ENCODE measurements at places on chromosomes 12 and 14.

DNA sequence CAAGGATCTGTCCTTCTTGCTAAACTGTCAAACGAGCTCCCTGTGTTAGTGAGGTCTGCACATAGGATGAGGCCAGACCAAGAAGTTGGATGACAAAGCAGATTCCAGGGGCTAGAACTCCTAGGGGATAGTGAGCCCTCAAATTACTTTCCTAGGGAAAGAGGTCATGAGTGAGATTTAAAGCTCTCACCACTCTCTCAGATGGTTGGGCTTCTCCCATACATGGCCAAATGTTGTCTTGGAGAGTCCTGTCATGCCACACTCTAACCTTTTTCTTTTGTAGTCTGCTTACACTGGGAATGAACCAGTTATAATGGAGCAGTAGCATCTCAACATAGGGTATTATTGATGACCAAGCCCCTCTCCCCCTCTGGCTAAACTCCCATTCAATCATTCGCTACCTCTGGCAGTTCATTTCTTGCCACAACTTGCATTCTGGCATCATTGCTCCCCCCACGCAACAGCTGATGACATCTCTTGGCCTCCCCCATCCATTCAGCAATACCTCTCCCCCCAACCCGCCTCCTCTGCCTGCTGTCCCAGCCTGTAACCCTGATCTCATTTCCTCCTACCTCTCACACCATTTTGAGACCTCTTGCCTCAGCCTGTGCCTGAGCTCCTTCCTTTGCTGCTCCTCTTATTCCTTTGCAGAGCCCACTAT is 64.7 kb upstream of the CISTR start:
- DNase-seq, result no peak

DNA sequence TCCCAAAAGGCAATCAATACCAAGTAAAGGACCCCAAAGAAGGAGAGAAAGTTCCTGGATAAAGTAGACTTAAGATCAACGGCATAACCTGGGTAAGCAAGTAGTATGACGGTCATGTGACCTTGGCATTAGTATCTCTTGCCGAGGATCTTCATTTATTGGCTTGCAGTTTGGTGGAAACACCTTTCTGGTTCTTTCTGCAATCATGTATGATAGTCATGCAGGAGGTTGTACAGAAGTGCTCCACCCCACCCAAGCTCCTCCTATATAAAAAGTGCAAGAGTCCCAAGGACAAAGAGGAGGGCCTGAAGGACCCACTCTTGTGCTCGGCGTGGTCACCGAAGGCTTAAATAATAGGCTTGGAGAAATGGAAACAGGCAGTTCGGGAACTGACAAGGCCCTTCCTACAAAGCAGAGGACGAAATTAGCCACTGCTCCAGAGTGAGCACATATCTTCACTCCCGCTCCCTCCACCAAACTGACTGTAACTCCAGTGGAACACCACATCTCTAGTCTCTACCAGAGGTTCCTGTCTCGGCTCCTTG is 750 bp downstream of the CS start:
- no peak for DNase-seq

DNA sequence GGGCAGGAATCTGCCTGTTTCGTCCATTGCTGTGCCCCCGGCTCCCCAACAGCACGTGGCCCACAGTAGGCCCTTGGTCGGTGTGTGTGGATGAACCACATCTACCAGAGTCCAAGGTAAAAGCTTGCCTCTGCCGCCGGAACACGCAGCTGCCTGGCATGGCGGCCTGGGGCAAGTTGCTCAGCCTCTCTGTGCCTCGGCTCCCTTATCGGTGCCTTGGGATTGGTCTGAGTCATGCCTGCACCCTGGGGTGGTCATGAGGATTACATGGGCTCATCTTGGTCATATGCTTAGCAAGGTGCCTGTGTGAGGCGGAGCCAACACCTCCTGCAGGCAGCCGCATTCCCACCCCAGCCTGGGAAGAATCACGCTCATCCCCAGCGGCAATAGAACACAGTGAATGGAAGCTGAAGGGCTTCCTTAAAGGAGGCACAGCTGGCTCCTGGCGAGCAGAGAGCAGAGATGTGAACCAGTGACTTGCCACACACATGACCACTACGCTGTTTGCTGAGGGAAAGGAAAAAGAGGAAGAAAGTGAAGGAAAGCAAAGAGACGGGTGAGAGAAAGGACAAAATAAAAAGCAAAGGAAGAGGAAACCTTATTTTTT is 5.5 kb upstream of the SCARB1 start:
- DNase-seq, result no peak

DNA sequence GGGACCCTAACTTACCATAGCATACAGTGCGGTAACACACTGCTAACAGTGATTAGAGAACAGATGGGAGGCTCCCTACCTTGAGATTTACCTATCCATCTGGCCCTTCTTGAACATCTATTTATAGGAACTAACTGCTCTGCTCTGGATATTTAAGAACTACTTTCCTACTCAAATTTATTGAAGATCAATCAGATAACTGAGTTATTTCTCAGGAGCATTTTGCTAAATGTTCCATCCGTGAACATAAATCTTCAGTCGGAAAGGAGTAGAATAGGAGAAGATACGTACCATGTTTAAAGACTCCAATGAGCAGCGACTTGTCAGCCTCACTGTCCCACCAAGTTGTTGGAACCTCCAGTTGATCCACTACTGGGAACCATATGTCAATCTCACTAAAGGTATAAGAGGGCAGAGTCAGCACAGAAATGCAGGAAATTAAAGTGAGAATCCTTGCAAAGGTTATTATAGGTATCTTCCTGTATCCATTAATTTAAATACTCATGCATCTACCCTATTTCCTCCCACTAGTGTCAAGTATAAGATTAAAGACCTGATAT is 15.6 kb upstream of the SUPT16H start:
- DNase-seq, result no peak

- no peak for DNase-seq
Measured at GRCh38 chr14:71094722-71095121, 187.5 kb downstream of the PCNX1 start.

DNA sequence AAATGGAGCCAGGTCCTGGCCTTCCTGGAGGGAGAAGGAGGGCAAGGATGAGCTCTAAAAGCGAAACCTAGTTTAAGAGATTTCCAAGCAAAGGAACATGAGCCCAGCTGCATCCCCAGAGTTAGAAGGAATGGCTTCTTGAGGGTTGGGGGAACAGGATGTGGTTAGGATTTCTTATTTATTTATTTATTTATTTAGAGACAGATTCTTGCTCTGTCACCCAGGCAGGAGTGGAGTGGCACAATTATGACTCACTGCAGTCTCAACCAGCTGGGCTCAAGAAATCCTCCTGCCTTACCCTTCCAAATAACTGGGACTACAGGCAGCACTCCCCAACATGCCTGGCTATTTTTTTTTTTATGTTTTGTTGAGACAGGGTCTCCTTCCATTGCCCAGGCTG is 25.3 kb upstream of the TMEM106C start:
- no peak for DNase-seq

DNA sequence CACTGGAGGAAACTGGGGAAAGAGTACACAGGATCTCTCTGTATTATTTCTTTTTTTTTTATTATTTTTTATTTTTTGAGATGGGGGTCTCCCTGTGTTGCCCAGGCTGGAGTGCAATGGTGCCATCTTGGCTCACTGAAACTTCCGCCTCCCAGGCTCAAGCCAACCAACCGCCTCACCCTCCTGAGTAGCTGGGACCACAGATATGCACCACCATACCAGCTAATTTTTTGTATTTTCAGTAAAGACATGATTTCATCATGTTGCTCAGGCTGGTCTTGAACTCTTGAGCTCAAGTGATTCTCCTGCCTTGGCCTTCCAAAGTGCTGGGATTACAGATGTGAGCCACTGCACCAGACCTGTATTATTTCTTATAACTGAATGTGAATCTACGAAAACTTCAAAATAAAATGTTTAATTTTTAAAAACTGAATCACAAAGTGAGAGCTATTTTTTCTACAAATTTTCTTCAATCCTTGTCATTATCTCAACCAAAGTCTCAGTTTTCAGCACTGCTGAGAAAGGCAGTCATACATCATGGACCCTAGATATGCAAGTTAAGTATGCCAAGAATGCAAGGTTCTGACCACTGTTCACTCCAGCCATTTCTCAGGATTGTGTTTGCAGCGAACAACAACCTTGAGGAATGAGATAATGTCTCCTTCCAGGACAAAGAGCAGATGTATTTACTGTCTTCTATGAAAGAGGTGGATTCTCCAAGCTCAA is 2.4 kb downstream of the EAPP start:
- DNase-seq, result no peak

DNA sequence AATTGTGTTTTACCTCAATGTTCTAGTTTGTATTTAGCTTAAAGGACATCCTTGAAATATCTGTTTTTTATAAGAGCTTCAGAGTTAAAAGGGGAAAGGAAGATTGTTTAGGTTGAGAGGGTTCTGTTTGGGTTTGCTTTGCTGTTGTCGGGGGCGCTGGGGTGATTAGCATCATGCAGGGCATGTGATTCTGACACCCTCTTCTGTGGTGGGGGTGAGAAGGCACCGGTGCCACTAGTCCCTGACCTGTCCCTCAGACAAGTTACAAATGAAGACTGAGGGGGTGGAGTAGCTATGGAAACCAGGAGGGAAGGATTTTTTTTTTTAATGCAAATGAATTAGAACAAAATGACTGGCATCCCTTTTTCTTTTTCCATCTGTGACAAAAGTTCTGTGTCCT is 291.3 kb downstream of the RPAP3 start:
- no peak for DNase-seq
